Cerebellum (tissue), 4 donors: ENCODE measurements at places on chromosomes 12 and 14. TPM values are rescaled to one million over a fixed set of nuclear protein-coding genes. Genes with fewer than 3 reads are reported as not detected.

DNA sequence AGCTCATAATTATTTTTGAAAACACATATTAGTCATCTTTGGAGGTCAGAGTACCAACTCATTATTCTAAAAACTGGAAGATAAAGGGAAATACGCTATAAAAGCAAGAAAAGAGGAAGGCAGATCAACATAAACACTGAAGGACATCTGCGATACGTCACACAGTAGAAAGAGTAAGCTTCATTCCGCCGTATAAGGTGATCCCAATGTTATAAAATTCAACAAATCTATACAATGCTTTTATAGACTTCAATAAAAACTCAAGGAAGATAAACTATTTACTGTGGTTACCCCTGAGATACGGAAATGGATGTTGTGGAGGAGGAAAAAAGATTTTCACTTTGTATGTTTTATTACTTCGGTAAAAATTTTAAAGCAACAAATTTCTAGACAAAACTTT, 92.6 kb downstream of the ITPR2 start:
- no peak for DNase-seq

GRCh38 chr12:43436597-43436996, 115.4 kb downstream of the ADAMTS20 start:
- no peak for DNase-seq

- no peak for DNase-seq
Measured at GRCh38 chr14:29536886-29537511, 390.6 kb downstream of the PRKD1 start.

- DNase-seq, result peak; percentile 33
Measured at GRCh38 chr12:50929831-50930230, 22.5 kb upstream of the HIGD1C start.

- no peak for DNase-seq
Measured at GRCh38 chr12:66885115-66885875, 206.4 kb upstream of the GRIP1 start.

- no peak for DNase-seq
Measured at GRCh38 chr12:41963398-41963797, 181.3 kb downstream of the GXYLT1 start.

- DNase-seq, result no peak
Measured at GRCh38 chr14:76793956-76794355, 18.7 kb downstream of the ANGEL1 start.

GRCh38 chr12:118467641-118468305, 91.4 kb downstream of the SUDS3 start:
- DNase-seq, result no peak

- no peak for DNase-seq
Measured at GRCh38 chr14:57464008-57464730, 29.5 kb downstream of the CCDC198 start.

DNA sequence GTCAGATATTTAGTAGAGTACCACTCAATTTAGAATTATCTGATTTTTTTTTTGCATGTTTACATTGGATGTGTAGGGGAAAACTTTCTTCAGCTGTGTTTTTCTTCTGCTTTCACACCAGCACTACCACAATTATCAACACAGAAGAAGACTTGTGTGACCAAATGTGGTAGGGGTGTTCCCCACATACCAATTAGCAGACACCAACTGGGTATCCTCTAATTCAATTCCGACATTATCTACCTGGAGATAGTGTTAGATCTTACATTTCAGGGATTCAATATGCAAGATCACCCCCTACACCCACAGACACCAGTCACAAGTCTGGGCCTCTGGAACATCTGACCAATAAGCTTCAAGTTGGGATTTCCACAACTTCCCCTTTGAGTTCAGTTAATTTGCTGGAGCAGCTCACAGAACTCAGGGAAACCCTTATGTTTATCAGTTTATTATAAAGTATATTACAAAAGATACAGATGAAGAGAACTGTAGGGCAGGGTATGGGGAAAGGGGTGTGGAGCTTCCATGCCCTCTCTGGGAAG, 4.1 kb upstream of the KLRG1 start:
- no peak for DNase-seq

GRCh38 chr12:47383942-47384341, 304.2 kb upstream of the AMIGO2 start:
- no peak for DNase-seq

GRCh38 chr14:93538413-93538812, 107.7 kb downstream of the UNC79 start:
- no peak for DNase-seq

DNA sequence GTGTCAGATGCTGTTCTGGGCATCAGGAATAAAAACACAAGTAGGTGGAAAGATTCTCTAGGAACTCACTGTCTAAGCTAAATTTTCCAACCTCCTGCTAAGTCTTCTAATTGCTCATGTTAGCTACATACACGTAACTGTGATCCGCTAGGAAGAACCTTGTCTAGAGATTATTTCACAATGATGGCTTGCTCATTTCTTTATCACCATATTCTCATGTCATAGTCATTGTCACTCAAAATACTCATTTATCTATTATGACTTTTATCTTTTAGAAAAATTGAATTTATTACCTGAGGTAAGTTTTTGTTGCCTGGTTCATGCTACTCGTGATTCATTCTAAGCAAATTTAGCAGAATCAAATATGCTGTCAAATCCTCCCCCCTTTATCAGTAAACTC, 1402.4 kb upstream of the FLRT2 start:
- no peak for DNase-seq

DNA sequence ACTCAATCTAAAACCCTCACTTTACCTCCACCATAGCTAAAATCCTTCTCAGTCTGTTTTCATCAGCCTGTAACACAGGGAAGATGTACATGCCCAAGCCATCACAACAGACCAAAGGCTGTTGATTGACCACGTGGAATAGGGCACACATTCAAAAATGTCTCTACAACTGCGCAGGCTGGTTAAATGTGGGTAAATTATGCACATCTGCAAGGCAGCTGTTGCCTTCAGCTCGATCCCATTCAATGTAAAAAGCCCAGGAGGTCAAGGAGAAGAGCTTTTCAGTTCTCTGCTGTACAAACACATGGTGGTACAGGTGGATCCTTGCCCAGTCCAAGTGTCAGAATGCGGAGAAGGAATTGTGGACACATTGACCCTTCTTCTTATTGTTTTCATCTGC, 354.0 kb downstream of the FLRT2 start:
- DNase-seq, result no peak

- no peak for DNase-seq
Measured at GRCh38 chr12:3366451-3367110, 124.4 kb upstream of the PRMT8 start.

DNA sequence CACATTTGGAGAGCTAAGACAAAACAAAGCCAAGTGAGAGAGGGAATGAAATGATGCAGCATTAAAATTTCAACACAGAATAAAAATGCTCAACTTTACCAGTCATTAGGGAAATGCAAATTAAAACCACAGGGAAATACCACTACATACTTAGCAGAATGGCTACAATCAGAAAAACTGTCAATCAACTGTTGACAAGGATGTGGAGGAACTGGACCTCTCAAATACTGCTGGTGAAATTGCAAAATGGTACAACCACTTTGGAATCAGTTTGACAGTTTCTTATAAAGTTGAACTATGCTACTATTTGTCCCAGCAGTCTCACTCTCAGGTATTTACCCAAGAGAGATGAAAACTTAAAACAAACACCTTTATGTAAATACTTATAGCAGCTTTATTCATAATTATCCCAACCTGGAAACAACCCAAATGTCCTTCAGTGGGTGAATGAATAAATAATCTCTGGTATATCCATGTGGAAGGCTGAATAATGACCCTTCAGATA, 43.8 kb upstream of the KTN1 start:
- DNase-seq, result no peak

GRCh38 chr14:87321548-87321947, 671.4 kb downstream of the GALC start:
- DNase-seq, result no peak

DNA sequence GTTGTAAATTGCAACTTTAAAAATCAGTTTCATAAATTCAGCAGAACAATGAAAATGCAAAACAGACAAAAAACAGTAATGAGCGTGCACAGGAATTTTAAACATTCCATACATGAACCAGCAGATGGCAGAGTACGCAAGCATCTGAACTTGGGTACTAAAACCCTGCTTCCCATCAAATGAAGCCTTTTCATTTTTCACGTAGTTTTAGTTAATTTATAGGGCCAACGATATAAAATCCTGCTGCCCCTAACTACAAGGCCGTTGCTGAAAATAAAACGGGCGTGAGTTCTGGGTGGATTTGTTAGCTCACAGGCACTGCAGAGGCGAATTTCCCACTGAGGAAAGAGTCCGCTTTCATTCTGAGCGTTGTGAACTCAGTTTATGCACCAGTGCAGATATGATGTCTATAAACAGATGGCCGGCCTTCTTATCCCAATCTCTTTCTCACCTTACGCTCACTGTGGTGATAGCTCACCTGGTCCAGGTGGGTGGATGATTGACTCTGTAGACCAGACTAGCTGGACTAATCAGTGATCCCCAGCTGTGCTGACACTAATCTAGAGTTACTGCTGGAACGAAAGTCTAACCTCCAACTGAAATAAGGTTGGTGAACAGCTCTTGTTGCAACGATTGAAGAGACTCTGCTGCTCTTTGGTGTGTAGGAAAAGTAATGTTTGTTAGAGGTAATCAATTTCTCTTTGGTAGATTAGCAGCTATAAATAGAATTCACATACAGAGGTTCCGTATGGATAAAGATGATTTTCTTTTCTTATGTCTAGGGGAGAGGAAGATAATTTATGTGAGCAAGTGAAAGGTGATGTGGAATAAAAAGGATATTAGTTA, 89.2 kb downstream of the PDZRN4 start:
- DNase-seq, result peak; percentile 36

DNA sequence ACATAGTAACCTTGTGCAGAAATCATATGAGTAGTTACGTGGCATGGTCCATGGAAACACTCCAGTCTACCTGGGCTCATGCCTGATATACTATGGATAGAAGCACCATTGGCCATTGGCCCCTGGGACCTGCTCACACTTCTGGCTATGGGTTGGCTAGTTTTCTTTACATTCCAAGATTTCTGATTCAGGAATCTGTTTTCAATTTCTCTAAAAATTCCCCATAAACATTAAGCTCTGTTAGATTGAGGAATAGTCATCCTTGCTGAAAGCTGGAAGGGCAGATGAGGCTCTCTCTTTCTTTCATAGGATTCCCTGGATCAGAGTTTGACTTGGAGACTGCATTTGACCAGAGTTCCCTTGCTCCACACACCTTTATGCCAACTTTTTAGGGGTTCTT, 37.3 kb upstream of the RAP1B start:
- no peak for DNase-seq

DNA sequence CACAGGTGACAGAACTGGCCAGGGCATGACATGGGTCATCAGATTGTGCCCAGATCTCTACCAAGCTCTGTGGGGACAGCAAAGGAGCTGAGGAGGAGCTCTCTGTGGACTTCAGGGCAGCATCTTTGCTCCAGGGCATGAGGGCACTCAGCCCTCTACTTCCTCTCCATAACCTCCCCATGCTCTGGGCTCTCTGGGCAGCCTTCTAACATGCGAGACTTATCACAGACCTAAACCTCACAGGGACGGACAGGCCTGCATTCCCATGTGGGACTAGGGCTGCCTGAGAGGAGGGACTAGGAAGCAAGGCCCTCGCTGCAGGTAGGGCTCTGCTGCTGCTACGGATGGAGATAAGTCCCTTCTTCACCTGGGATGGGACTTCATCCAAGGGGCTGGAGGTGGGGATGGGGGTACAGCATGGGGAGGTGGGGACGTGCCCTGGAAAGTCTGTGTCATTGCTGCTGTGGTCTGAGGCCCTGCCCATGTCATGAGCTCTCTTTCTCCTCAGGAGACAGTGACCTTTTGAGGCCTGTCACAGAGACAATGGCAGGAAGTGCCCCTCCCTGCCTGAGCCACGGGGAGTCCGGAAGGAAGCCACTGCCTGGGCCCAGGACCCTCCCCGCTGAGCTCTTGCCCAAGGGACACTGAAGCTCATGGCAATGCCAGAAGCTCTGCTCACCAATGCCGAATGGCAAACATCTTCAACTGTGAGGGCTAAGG, 44.1 kb downstream of the PITPNM2 start:
- no peak for DNase-seq

- DNase-seq, result no peak
Measured at GRCh38 chr12:22121224-22121623, 75.2 kb downstream of the CMAS start.

GRCh38 chr14:52678591-52678990, 16.8 kb downstream of the ERO1A start:
- DNase-seq, result no peak

DNA sequence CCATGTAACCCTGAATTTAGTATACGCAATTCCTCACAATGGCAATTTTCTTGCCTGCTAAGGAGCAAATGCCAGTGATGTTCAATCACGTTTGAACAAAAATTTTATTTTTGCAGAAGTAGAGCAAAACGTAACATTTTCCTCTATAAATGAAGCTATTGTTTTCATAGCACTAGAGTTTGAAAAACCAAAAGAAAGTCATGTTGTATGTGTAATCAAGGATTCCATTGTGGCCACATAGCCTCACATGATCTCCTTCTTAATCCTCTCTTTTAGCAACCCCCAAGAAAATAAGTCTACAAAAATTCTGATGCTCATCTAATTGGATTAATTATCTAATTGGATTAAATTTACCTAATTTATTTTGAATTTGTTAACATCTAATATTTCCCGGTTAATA, 1217.4 kb upstream of the FLRT2 start:
- DNase-seq, result no peak

- no peak for DNase-seq
Measured at GRCh38 chr14:74414403-74415114, 11.5 kb downstream of the SYNDIG1L start.

DNA sequence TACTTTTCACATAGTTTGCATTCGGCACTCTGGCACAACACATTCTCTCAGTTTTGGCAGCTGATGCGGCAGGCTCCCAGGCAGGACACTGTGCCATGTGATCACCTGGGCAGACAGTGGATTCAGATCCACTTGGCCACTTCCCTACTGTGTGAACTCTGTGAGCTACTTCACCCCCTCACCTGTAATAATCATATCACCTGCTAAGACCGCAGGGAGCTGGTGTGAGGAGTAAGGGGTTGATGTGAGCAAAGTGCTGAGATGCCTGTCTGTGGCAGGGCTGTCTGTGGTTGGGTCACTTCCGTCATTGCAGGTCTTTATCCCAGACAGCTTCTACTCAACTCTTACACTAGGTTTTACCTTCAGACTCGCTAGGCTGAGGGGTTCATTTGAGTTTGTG, 50.4 kb upstream of the AMN start:
- DNase-seq, result peak; percentile 31

Gene SLCO1B1
- total RNA-seq, result not detected

Gene PLEKHG3
- total RNA-seq, result 5.9 TPM

Gene B3GNT4
- 8.3 TPM for total RNA-seq

Gene PPFIBP1
- total RNA-seq, result 35.7 TPM

Gene OLR1
- total RNA-seq, result 4.8 TPM

Gene SUPT16H
- 71.2 TPM for total RNA-seq

Gene CLEC9A
- total RNA-seq, result not detected

Gene TAS2R7
- total RNA-seq, result 0.91 TPM

Gene CCND2
- total RNA-seq, result 149 TPM
